Effector CD8-positive, alpha-beta T cell (primary cell): ENCODE measurements at places on chromosomes 12 and 14.

DNA sequence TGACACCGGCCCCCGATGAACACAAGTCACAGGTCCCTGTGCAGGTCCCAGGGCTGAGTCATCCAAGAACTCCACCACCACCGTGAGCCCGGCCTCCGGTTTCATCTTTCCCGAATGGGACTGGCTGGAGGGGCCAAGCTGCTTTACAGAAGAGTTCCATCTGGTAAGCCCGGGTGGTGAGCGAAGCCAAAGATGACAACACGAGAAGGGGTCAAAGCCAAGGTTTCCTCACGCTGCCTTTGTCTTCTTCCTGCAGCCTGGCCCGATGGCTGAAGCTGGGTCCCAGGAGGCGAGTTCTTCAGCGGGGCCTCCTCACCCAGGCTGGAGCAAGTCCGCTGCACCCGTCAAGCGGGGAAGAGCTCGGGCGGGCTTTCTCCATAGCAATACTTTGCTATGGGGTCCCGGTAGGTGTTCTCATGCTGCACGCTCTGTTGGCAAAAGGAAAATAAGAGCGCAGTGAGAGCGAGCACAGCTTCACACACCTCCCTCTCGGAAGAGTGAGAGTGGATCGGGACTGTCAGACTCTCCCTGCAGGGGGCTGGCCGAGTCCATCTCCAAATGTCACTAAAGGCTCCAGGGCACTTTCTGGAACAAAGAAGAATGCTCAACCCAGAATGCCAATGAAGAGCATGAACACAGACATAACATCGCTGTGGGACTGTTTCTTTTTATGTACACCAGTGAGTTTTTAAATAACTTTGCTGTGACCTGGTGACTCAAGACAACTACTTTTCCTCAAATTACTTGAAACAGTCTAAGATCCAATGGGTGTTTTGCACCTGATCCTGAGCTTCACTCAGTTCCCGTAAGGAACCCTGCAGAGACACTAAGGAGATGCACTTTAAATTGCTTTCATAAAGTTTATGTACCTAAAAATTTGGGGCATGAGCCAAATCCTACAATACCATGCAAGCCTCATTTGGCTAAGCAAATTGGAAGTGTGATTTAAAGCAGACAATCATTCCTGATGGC is 20.1 kb downstream of the SPRING1 start:
- DNase-seq: no peak

DNA sequence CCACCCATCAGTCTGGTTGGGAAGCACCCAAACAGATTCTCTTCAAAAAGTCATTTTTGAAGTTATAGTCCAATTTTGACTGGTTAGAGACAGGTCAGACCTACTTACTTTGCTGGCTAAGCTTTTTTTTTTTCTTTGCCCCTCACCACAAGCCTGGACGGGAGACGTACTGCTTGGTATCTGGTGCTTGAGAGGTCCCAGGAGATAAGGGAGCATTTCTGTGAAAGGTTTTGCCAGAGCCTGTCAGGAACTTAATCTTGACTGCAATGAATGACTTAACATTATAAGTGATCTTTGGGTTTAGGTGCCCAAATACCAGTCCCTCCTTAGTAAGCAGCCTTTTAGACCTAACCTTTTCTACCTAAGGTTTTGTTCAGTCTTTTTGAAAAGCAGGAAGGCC is 6.3 kb downstream of the MTHFD1 start:
- no peak for DNase-seq

- DNase-seq: no peak
Observed at GRCh38 chr14:99189201-99189801, 82.7 kb downstream of the BCL11B start.

DNA sequence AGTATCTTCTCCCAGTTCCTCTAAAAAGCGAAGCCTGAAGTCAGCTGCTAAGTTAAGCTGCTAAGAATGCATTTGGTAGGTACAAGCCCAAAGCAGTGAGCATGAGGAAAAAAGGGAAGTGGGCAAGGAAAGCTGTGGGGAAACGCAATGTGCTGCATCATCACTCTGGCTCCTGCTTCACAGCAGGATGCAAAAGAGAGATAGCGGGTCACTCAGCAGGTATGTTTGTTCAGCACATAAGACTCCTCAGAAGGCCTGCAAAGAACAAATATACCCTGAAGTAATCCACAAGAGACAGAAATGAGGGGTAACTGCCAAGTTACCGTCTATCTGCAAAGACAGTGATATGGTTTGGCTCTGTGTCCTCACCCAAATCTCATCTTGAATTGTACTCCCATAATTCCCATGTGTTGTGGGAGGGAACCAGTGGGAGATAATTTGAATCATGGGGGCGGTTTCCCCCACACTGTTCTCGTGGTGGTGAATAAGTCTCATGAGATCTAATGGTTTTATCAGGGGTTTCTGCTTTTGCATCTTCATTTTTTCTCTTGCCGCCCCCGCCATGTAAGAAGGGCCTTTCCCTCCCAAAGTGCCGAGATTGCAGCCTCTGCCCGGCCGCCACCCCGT is 127.4 kb upstream of the EGLN3 start:
- no peak for DNase-seq

DNA sequence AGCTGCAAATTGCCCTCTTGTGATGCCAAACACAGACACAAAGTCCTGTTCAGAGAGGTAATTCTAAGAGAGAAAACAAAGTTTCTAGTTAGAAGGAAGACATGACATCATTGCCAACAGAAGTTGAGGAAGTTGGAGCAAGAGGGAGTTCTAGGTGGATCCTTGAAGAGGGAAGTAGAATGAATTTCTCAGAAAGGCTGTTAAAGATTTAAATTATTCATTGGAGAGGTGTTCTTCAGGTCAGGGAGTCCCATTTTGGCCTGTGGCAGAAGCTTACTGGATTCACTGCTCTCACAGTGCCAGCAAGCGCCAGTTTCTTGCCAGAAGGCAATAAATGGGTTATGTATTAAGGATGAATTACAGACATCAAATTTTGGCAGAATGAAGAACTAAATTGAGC is 15.3 kb downstream of the TSFM start:
- no peak for DNase-seq

- DNase-seq: no peak
Observed at GRCh38 chr14:103597623-103598377, 31.2 kb upstream of the KLC1 start.

GRCh38 chr12:89494411-89495231 is 30.0 kb downstream of the GALNT4 start:
- DNase-seq: no peak

DNA sequence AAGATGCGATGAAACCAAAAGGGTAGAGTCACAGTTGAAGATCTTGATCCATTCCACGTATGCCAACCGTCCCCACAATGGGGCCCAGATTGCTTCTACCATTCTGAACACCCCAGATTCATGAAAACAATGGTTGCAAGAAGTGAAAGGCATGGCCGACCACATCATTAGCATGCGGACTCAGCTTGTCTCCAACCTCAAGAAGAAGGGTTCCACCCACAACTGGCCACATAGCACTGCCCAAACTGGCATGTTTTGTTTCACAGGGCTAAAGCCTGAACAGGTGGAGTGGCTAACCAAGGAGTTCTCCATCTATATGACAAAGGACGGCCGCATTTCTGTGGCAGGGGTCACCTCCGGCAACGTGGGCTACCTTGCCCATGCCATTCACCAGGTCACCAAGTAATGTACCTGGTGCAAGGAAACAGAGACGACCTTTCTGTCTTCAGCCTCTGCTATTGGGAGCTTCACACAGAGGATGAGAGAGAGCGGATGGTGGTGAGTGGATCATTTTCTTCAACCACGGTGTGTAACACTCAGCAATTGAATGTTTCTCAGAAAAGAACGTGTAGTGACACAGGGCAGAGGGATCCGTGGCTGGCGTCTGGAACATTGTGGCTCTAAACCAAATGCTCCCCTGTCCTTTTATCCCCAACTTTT is 26.8 kb upstream of the CLEC2D start:
- DNase-seq: no peak

DNA sequence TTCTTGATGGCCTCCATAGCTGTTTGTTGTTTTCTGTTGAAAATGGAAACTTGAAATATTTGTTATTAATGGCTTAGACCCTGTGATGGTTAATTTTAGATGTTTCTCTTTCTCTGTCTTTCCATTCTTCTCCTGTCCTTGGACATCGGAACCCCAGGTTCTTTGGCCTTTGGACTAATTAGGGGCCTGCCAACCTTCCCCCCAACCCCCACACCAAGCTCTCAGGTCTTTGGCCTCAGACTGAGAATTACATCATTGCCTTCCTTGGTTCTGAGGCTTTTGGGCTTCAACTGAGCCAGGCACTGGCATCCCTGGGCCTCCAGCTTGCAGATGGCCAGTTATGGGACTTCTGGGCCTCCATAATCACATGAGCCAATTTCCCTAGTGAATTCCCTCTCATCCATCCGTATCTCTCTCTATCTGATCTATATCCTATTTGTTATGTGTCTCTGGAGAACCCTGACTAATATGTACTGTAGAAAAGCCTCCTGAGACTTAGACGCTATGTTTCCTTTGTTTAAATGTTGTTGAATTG is 71.6 kb downstream of the FGD4 start:
- no peak for DNase-seq

DNA sequence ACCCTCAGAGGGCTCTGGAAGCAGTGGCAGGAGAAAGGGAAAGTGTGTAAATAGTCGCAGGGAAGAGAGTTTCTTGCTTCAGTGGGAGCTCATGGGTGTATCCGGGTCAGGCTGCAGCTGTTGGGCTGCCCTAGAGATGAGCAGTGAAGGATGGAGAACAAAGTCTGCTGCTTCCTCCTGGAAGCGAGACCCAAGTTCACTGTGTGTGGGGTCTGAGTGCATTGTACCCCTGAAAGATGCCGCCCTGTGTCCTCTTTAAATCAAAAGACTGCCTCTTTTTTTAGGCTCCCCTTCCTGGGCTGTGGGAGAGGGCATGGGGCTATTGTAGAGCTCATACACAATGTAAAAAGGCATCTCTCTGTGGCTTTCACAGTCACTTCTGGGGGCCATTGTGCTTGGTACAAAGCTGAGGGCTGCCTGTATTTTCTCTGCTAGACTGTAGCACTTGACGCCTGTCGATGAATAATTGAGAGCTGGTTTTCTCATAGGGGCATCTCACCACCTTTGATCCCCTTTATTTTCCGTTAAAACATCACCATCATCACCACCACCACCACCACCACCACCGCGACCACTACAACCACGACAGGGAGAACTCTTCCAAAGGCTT is 16.7 kb downstream of the CHST11 start:
- DNase-seq: no peak

DNA sequence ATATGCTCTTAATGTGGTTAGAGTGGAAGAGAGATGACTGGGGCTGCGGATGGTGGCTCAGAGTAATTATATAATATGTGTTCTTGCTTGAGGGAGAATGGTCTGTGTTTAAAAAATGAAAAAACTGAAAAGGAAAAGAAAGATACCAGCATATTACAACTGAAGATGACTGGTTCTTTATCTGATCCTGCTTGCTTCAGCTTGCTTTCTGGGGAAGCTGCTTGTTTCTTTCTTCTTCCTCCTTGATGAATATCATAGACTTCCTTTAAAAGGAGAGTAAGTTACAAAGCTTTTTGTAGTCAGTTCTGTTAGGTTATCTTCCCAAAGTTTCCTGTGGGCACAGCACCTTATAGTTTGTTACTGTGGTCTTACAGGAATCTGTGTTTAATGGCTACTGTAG is 210.9 kb downstream of the ERC1 start:
- no peak for DNase-seq

DNA sequence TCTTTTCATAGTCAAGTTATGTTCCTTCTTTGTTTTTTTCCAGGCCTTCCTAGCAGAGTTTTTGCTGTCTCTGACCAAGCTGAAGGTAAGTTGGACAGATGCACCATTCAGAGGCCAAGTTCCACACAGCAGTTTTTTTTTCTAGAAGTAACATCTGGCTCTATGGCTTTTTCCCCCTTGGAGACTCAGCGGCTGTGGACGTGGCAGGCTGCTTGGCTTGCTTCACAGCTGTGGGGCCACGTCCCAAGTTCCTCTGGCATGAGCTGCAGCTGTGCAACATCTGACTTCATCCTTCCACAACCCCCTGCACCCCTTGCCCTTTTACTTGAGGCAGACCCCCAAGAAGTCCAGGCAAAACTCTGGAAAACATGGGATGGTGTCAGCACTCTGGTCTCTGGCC is 24.2 kb upstream of the RHOJ start:
- DNase-seq: no peak

GRCh38 chr12:94561943-94562411 is 88.4 kb downstream of the TMCC3 start:
- no peak for DNase-seq

DNA sequence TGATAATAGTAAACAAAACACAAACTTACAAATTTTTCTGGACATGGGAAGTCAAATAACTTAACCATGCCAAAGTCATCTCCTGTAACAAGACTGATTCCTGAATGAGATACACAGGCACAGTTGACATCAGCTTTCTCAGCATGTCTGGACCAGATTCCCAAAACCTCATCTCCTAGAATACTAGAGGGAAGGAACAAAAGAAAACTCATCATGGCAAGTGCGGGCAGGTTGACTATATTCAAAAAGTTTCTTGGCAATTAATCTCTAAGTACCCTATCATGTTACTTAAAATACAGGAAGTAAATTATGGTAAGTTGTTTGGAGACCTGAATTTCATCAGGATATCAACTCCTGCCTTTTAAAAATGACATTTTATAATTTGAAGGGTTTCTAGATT is 53.9 kb downstream of the ZC3H14 start:
- no peak for DNase-seq

GRCh38 chr12:41663598-41664265 is 475.6 kb downstream of the PDZRN4 start:
- DNase-seq: no peak
